ENCODE measurements at places on chromosomes 16 and 17.
A peak's percentile ranks its signal among the peaks of the same experiment; 100 is the strongest.

- peak; percentile 27 for DNase-seq
These were observed 7.5 kb downstream of the EPOP start for GRCh38 chr17:38667099-38667786.

- DNase-seq: no peak
These were observed 300.6 kb upstream of the CDH5 start for GRCh38 chr16:66065925-66066324.

GRCh38 chr16:56539656-56540055 is 19.8 kb upstream of the BBS2 start:
- DNase-seq: no peak

DNA sequence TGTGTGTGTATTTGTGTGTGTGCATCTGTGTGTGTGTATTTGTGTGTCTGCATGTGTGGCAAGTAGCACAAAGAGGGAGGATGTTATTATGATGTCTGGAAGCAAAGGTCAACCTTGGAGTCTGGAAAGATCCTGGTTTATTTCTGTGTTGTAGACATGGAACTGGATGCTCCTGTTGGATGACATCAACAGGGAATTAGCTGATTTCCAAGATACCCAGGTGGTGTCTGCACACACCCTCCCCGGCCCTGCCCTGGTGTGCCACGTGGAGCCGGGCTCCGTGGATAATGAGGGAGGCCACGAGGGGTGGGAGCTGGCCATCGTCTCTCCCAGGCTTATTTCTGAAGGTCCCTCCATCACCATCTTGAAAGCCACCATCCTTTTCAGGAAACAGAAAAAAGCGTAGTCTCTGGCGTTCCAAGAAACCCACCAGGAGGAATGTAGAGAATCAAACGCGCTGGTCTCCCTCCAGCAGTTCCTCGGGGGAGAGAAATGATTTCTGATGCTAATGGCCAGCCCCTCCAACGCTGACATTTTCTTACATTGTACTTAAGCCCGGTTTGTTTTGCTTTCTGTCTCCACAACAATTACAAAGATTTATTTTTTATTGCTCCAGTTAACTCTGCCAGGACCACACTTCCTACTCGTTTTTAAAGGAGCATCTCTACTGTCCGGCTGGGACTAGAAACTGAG is 93.3 kb downstream of the FOXL1 start:
- DNase-seq: no peak

DNA sequence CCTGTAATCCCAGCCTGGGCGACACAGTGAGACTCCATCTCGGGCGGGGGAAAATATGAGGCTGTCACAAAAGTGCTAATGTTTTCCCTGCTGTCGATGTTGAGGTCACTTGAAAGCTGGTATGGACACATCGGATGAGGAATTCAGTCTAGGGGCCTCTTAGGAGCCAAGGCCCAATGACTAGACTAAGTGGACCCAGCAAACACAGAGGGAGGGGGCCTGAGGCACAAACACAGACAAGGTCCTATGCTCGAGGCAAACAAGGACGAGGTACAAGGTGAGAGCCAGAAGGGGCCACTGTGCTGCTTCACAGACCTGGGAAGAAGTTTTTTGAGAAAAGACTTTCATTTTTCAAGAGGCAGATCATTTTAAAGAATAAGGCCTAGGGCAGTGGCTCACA is 15.2 kb downstream of the TRAP1 start:
- no peak for DNase-seq

DNA sequence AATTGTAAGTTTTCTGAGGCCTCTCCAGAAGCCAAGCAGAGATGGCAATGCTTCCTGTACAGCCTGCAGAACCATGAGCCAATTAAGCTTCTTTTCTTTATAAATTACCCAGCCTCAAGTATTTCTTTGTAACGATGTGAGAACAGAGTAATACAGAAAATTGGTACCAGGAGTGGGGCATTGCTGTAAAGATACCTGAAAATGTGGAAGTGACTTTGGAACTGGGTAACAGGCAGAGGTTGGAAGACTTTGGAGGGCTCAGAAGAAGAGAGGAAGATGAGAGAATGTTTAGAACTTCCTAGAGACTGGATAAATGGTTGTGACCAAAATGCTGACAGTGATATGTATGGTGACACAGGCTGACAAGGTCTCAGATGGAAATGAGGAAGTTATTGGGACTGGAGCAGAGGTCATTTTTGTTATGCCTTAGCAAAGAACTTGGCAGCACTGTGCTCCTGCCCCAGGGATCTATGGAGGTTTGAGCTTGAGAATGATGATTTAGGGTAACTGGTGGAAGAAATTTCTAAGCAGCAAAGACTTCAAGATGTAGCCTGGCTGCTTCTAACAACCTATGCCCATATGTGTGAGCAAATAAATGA is 23.1 kb downstream of the PRDM7 start:
- no peak for DNase-seq

DNA sequence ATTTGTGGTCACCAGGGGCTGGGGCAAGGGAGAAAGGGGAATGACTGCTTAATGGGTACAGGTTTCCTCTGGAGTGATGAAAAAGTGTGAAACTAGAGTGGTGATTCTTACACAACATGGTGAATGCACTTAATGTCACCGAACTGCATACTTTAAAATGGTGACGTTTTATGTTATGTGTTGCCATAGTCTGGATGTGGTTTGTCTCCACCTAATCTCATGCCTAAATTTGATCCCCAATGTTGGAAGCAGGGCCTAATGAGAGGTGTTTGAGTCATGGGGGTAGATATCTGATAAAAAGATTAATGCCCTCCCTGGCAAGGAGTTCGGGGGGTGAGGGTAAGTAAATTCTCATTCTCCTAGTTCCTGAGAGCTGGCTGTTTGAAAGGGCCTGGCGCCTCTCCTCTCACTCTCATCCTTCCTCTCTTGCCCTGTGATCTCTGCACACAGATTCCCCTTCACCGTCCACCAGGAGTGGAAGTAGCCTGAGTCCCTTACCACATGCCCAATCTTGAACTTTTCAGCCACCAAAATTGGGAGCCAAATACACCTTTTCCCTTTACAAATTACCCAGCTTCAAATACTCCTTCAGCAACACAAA is 15.3 kb downstream of the XPO6 start:
- no peak for DNase-seq

All from SW 1271 (cell line).